ENCODE measurements at places on chromosomes 12 and 14.

- DNase-seq: peak; percentile 71
These were observed 49.4 kb downstream of the MOK start for GRCh38 chr14:102255401-102256190.

- DNase-seq: no peak
These were observed 294.4 kb downstream of the DIO2 start for GRCh38 chr14:79916892-79917291.

DNA sequence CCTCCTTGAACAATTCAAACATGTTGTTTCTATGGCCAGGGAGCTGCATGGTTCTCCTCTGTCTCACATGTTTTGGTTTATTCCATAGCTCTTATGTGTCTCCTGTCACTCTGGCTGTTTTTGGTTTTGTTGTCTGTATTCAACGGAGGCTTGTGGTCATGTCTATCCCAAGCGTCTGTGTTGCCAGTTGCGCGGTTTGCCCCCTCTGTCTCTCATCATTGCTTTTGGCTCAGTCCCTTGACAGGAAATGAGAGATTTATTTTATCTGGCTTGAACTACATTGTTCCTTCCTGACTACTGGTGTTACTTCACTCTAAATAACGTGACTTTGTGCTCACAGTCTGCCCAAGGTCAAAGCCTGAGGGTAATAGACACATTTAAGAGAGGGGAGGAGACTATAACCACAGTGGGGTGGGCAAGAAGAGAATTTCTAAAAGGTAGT is 96.4 kb upstream of the SOX5 start:
- DNase-seq: peak; percentile 1

- DNase-seq: no peak
These were observed 117.7 kb upstream of the C14orf180 start for GRCh38 chr14:104461676-104462449.

- no peak for DNase-seq
These were observed at the start of gene DEGS2 for GRCh38 chr14:100159094-100159864. DEGS2 (minus strand) TSS chr14:100159645; CDS start chr14:100159587, 58 bp downstream.

GRCh38 chr12:102833687-102834441 is 83.2 kb downstream of the PAH start:
- peak; percentile 7 for DNase-seq

DNA sequence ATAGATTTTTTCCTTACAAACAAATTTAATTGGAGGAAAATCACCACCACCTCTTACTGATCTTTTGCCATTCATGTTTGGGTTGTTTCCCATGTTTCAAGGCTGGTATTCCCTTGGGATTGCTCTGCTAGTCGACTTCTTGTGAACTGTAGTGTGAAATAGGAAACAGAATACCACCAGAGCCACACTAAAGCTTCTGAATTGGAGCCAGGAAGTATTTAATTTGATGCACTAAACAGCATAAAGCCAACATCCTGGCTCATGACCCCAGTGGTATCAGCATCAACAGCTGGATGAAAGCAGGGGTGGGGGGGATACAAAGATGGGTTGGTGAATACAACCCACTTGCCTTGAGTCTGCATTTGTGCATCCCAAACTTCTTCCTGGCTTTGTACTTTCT is 127.5 kb downstream of the TBC1D30 start:
- DNase-seq: no peak

GRCh38 chr12:57741413-57741789 is 2.9 kb upstream of the AGAP2 start:
- DNase-seq: no peak

DNA sequence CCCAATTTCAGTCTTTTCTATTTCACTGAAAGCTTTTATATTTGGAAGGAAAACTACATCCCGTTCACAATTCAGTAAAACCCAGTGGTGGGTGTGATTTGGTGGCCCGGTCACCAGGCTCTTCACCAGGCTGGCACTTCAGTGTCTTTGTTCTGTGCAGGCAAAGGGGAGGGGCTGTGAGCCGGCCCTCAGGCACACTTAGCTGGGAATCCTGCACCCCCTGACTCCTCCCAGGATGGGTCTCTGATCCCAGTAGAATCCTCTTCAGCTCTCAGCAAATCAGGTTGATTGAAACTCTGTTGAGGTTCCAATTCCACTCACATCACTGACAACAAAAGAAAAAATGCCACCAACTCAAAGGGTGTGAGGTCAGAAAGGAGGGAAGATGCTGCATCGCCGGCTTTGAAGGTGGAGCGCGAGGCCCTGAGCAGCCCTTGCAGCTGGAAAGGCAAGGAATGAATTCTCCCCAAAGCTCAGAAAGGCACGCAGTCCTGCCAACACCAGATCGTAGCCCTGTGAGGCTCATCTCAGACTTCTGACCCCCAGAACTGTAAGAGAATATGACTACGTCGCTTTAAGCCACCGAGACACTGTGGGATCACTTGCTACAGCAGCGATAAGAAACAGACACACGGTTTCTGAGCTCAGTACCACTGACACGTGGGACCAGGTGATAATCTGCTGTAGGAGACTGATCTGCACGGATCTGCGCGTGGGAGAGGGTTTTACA is 166.6 kb downstream of the PIWIL1 start:
- DNase-seq: no peak

- DNase-seq: peak; percentile 61
These were observed 101.1 kb downstream of the DACT1 start for GRCh38 chr14:58738876-58739275.

DNA sequence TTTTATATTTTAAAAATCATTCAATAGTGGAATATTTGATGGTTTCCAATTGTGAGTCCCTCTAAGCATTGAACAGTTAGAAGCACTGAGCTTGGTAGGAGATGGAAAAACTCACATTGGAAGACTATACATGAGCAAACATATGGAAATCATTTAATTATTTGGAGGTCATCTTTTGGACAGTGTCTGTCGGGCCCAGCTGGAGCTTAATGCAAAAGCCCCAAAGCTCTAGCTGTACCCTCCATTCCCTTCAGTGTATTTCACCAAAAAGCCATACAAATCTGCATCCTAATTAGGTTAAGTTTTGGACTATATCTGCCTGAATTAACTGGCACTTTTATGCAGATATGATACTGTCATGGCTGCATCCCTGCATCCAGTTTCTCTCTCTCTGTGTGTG is 365.7 kb downstream of the FLRT2 start:
- DNase-seq: no peak

DNA sequence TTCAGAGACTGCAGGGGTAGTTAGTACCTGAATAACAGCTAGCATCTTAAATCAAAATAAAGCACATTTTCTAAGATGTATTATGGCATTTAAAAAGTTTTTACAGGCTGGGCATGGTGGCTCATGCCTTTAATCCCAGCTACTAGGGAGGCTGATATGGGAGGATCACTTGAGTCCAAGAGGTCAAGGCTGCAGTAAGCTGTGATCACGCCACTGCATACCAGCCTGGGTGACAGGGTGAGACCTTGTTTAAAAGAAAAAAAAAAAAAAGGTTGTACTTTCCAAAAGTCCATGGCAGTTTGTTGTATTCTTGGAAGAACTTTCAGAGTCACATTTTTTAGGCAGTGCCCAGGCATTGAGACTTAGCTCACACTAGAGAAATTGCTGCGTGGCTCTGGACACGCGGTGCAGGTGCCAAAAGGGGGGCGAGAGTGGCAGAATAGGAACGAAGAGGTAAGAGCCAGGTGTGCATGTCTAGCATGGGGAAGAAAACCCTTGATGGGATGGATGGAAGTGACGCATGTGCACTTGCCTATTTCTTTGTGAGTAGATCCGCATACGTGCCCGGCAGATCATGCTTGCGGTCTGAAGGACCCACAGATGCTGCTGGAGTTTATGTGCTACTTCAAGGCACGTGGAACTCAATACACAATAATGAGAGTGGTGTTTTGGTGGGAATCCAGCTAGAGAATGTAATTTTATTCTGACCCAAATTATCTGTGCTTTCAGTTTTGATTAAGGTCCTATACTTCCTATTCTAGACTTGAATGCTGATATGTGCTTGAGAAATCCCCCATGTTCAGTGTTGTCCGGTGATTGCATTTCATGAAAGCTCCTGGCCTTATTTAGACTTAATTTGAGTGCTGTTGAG is 11.9 kb downstream of the ANKRD13A start:
- DNase-seq: no peak

GRCh38 chr12:91065396-91065795 is 7.6 kb upstream of the KERA start:
- no peak for DNase-seq

GRCh38 chr12:67419810-67420209 is 150.7 kb downstream of the CAND1 start:
- no peak for DNase-seq

DNA sequence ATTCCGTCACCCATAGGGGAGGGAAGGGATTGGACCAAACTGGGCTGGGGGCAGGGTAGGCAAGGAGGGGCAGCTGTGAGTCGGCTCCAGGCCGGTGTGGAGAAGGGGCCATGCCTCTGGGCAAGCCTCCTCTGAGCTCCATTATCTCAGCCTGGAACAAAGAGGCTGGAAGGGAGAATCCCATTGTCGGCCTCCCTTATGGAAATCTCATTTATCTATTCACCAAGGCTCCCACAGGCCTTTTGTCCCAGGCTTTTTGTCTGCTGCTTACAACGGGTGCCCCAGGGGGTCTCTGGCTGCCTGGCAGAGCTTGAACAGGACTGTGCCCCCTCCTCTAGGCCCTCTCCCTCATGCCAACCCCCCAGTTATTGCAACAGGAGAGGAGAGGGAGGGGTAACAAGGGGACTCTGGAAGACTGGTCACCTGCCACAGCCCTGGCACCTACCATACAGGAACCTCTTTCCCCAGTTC is 19.5 kb downstream of the FIGNL2 start:
- DNase-seq: no peak

DNA sequence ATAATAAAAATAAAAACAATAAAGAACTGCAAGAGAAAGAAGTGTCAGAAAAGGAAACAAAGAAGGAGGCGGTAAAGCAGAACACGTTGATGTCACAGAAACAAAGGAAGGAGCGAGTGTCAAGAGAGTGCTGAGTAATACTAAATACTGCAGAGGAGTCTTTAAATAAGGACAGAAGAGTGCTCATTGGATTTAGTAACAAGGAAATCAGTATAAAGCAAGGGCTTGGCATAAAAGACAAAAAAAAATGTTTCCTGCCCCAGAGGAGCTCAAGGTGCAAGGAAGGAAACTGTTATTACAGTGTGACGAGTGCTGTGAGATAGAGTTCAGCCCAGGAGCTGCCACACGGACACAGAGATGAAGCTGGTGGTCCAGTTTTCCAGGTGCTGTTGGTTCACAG is 8.4 kb upstream of the TUBA1A start:
- DNase-seq: no peak

- no peak for DNase-seq
These were observed 21.7 kb downstream of the NEUROD4 start for GRCh38 chr12:55041345-55042055.

DNA sequence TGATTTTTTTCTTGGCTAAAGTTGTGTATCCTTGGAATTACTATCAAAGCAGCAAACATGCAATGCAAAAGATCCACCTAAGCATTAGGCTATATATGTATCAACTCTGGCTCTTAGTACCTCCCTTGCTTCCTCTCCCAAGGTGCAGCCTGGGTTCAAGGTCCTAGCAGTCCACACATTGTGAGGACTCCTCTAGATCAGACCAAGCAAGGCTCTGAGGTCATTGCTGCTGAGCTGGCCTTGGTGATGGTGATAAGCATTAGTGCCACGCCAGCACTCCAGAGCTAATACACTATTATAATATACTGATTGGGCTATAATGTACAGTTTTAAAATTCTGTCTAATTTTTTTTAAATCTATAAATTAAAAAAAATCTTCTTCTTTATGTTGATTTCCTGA is 196.9 kb upstream of the BTG1 start:
- no peak for DNase-seq

All from EL (cell line).